Stimulated activated CD4-positive, alpha-beta T cell treated with anti-CD3 and anti-CD28 coated beads, TNF-alpha, amount 100 ng/mL, for 1 hour (primary cell): ENCODE measurements at places on chromosomes 3 and 15.

DNA sequence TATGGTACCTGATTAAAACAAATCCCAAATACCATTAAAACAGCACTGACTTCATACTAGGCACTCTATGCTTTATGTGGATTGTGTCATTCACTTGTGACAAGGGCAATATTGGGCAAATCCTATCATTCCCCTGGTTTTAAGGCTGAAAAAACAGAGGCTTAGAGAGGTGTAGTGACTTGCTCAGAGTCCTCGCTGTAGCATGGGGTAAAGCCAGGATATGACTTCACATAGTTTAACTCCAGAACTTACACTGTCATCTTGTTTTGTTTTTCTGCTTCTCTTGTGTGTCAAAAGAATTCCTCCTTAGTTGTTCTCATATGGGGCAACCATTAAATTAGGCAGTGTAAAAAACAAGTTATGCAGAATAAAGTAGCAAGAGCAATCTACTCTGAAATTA, 40.3 kb upstream of the ICE2 start:
- no peak for DNase-seq

DNA sequence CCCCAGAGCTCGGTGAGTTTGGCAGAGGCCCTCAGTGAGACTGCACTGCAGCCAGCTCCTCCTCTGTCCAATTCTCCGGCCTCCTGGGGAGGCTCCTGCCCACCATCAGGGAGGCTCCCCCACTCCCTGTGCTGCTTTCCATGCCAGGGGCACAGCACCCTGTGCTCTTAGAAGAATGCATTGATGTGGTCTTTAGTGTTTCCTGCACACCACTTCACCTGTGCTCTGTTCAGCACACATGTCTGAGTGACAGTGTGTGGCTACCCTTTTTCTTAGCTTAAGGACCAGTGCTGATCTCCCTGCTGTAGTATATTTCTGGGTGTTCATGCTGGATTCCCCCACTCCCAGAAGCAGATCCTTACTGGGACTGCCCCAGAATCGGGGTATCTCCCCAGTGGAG, 36.2 kb upstream of the PRR20G start:
- DNase-seq, result no peak

- DNase-seq, result no peak
Observed at GRCh38 chr3:114553949-114554593, 260.2 kb downstream of the TIGIT start.

DNA sequence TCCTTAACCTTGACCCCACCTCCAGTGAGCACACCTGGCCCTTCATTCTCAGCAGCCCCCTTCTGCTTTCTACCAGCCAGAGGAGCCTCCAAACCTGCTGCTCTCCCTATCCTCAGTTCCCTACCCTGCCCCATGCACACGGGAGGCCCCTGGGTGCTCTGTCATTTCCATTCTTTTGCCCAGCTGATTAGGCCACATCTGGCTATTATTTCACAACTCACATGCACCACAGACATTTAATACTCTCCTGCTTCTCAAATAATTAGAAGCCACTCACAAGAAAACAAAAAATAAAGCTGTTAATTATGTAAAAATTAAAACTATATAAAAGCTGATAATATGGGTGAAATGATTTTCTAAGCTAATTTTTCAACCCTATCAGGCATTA, 50.7 kb downstream of the MYLK start:
- DNase-seq, result no peak

GRCh38 chr3:23096041-23096440, 107.1 kb upstream of the UBE2E2 start:
- DNase-seq, result no peak

- DNase-seq, result no peak
Observed at GRCh38 chr15:92130906-92131305, 262.8 kb upstream of the ST8SIA2 start.

DNA sequence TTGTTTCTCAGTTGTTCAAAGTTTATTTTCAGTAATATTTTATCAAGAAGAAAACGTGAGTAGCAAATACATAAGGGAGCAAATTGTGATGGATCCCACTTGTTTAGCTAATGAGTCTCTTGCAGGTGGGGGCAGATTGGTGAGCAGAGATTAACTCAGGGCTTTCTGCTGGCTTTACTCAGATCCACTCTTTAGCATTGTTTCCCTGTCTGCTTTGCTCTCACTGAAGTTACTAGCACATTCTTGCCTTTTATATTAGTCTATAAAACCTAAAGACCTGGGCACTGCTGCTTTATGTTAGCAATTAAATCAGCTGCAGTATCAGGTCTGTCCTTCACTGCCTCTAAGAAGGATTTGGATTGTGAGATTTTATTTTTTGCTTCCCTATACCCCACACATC, 71.5 kb downstream of the STAC start:
- DNase-seq, result no peak

- DNase-seq, result no peak
Observed at GRCh38 chr3:57729334-57730045, 26.6 kb upstream of the SLMAP start.

DNA sequence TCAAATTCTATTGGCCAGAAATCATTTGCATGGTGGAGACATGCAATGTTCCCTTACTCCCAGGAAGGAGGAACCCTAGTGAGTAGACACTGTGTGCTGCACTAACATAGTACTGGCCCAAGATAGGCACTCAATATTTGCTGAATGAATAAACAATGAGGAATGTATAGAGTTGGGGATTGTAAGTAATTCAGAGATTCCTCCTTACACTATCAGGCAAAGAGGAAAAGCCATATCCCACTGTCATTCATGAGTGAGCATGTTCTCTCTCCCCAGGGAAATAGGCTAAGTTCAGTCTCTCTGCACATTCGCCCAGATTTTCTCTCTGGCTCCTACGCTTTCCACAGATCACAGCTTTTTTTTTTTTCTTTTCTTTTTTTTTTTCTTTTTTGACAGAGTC, 154.9 kb upstream of the WNT5A start:
- no peak for DNase-seq

- no peak for DNase-seq
Observed at GRCh38 chr3:132543011-132543739, 53.9 kb upstream of the ACKR4 start.

- DNase-seq, result no peak
Observed at GRCh38 chr15:73560501-73561117, 72.6 kb downstream of the NPTN start.

GRCh38 chr3:41095702-41096101, 103.6 kb upstream of the CTNNB1 start:
- DNase-seq, result no peak

GRCh38 chr3:71432044-71432975, 151.2 kb downstream of the FOXP1 start:
- DNase-seq, result no peak

DNA sequence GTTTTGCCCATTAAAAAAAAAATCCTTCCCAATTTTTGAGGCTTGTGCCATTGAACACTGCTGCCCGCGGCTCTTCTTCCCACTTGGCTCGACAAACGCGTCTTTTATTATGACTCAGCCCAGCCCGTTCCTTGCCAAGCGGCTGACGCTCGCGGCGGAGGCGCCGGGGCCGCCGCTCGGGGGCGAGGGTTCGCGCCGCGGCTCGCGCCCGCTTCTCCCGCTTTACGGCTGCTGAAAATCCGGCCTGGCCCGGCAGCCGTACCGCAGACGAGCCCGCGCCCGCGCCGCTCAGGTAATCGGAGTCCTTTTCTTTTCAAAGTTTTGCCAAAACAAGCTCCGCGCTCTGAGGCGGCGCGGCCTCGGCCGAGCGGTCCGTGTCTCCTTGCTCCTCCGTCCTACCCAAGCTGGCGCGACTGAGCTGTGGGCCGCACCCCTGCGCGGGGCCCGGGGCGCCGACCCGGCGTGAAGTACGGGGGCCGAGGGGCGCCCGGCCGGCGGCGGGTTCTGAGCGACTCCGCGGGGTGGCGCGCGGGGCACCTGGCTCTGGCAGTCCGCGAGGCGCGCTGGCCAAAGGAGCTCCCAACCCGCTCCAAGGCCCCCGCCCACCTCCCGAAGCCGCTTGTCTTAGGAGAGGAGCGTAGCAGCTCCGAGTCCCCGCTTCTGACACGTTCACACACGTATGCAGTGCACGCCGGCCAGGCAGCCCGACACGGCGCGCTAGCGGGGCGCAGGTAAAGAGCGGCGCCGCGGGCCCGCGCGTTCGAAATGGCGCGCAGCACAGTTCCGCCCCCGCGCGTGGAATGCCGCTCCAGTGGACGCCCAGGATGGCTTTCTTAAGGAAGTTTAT, 418.2 kb upstream of the NAALADL2 start:
- DNase-seq, result peak; percentile 3

GRCh38 chr3:42177801-42178150, 86.6 kb downstream of the TRAK1 start:
- DNase-seq, result no peak

DNA sequence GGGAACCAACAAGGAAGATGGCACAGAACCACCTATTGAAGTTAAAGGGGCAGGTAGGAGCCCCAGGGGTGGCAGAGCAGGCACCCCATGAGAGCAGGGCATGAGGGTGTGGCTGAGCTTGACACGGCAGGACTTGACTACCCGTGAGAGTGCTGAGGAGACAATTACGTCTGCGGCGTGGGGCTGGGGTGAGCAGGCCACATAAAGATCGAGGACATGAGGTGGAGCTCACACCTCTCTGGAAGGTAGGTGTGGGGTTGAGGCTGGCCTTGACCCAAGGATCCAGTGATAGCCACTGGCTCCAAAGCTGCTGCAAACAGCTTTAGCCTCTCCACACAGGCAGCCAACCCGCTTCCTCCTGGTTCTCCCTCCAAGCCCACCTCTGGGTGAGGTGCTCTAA, 64.5 kb downstream of the PCSK6 start:
- no peak for DNase-seq

DNA sequence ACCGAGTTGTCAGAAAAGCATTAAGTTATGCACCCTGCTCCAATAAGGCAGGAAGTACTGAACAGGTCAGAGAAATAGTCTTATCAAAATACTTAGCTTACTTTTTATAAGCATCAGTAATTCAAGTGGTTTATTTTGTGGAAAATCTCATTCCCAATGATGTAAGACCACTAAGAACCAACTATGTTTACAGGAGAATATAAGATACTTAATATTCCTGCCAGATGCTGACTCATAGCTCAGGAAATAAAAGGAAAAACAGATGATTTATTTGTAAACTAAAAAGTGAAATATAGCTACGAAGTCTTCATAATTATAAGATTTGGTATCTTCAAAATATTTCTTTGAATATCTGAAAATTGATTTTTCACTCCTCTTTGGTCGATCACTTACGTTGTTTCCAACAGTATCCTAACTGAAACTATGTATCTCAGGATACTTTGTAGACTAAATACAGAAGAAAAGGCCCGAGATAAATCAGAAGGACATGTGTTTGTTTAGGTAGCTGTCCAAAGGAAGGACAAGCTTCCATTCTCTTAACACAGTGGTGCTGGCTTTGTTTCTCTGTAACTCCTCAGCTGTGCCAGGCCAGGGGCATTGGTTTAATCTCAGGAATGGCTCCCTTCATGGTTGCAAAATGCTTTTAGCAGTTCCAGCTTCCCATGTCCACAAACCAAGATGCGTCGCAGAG, 295.8 kb downstream of the GBE1 start:
- no peak for DNase-seq

DNA sequence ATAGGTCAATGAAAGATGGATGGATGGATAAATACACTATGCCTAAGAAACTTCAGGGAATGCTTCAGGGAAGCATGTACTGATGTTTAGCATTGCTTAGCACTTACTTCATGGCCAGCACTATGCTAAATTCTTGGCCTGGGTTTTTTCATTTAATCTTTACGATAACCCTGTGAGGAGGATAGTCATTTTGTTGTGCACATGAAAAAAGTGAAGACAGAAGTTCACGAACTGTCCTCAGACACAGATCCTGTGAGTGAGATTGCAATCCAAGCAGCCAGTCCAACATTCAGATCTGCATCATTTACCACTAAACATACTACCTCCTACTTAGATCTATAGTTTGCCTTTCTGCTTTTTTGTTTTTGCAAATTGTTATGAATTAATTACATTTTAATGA, 510.8 kb upstream of the AGTR1 start:
- no peak for DNase-seq

- no peak for DNase-seq
Observed at GRCh38 chr3:5846261-5846660, 658.8 kb downstream of the EDEM1 start.

GRCh38 chr3:46089237-46090011, 62.1 kb upstream of the XCR1 start:
- no peak for DNase-seq

- DNase-seq, result no peak
Observed at GRCh38 chr3:32405711-32406323, 14.2 kb downstream of the CMTM7 start.

GRCh38 chr3:73716418-73716817, 91.7 kb upstream of the PDZRN3 start:
- DNase-seq, result no peak

- no peak for DNase-seq
Observed at GRCh38 chr3:167575000-167575600, 78.6 kb downstream of the WDR49 start.

GRCh38 chr15:60548101-60548500, 69.2 kb upstream of the ICE2 start:
- no peak for DNase-seq

DNA sequence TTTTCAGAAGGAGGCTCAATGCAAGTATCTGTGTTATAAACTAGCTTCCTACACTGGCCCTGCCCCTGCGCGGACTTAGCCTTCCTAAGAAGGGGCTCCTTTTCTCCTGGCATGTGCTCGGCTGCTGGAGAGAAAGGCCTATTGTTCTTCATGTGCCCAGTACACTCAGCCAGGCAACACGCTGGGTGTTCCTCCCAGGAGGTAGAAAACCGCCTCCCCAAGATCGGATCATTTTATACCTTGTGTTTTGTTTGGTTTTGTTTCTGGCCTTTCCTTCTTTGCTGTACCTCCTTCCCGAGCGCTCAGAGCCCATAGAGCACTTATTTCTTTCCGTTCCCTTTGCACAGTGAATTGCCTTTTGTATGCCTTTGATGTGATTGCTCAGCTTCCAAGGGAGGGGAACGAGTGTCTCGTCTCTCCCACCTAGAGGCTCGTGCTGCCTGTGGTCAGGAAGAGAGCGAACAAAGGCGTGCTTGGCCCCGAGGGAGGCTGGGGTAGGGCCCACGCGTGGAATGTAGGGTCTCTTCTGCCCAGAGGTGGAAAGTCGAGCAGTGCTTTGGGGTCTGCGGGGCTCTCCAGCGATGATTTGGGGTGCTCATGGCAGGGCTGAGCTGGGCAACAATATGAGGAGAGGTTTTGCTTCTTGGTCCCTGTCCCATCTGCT, 30.0 kb downstream of the CCNL1 start:
- no peak for DNase-seq

DNA sequence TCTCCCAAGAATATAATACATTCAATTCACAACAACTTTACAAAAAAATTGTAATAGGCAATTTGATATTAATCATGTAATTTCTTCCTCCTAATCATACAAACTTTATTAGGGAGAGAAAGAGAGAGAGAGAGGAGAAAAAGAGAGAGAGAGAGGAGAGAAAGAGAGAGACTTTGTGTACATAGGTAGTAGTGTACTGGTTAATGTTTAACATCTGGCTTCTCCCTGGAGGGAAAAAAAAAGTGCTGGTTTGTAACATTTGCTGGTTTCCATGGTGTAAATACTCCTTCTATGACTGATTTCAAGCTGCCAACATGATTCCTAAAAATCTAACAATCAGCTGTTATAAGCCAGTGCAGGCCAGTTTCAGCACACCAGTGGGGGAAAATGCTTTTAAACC, 98.0 kb upstream of the ARHGEF26 start:
- no peak for DNase-seq
